ENCODE measurements at places on chromosomes 3 and 15.
A peak's percentile ranks its signal among the peaks of the same experiment; 100 is the strongest.

DNA sequence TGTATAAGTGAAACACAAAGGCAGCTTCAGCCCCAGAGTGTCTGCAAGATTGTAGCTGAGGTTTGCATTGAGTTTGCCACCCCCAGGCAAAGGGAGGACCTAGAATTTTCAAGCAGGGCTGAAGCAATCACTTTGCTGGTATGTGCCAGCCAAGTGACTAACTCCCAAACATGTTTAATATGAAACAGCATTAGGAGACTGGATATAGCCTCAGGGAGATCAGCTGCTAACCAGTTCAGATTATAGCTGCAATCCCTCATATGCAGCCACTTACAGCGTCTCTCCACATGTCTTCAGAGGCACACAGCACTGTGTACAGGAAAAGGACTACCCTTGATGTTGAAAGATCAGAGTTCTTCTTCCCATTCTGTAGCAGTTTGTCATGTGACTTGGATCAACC, 38.4 kb upstream of the PPP2R3A start:
- no peak for DNase-seq

DNA sequence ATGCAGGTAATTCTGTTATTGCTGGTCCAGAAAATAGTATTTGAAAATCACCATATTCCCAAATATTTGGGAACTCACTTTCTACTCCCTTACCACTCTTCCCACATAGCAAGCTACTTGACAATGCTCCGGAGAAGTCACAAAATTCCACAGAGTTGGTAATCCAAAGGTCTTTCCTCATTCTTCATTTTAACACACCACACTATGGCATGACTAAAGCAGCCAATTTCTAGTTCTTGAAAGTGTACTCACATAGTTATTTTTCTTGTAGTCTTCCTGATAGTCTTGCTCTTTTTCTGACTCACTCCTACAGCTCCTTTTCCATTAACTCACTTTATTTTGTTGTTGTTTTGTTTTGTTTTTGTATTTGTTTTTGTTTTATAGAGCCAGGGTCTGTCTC, 67.2 kb downstream of the MYO9A start:
- peak; percentile 18 for DNase-seq

DNA sequence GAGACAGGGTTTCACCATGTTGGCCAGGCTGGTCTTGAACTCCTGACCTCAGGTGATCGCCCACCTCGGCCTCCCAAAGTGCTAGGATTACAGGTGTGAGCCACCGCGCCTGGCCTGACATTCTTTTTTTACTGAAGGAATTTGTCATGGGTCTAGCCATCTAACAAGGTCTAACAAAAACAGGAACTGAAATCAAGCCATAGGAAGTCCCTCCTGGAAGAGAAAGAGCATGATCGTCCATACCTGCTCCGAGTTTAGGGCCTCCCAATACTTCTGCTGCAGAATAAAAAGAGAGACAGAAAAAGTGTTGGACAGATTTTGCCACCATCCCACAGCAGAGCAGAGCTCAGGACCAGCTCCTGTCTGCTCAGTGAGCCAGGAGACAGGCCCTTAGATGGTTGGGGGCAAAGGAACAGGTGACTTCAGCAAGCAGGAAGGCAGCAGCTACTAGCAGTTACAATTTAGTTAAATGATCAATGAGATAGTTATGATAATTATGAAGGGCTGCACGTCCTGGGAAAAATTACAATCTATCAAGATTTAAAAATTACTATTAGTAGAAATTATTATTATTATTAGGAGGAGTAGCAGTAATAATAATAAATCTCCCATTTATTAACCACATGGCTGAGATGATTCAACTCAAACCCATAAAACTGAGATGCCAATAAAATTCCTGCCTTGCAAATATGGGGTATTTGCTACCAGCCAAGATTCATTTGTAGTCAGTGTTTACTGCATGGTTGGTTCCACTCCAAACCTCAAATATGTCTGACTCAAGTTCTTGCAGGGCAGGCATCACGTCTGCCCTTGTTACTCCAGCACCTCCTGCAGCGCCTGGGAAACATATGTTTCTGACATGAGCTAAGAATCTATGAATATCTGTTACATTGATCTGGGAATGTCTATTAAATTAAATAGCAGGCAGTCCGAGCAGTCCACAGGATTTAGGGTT, 40.1 kb downstream of the TMEM44 start:
- DNase-seq, result peak; percentile 100

DNA sequence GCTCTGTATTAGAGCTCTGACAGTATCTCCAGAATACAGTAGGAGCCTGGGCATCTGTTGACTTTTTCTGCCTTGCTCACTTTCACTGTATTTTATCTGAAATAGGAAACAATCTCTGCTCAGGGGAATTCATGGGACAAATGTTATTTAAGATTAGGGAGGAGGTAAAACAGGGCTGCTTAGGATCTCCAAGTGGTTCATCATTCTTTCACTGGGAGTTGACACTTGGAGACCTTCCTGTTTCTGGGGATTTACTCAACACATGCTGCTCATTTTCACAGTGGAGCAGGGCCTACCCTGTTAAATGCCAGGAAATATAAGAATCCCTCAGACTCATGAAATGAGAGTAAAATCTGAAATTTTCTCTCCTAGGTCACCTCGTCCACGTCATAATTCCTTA, 185.5 kb downstream of the GAP43 start:
- no peak for DNase-seq

GRCh38 chr15:89998141-89998661, 2.9 kb upstream of the ZNF710 start:
- peak; percentile 51 for DNase-seq

DNA sequence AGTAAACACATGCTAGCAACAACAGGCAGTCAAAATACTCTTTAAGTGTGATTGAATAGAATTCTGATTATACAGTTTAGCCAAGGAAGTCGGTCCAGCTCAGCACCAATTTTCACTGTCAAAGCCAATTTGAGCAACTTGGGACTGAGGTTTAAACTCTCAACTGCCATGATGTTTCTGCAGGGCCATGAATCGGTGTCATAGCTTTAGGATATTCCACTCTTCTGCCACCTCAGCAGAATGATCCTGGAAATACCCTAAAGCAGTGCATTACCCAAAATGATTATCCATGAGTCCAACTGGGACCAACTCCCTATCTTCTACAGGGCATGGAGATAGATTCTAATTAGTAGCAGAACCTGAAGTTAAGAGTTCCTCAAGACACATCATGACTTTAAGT, 262.4 kb downstream of the RORA start:
- DNase-seq, result no peak

DNA sequence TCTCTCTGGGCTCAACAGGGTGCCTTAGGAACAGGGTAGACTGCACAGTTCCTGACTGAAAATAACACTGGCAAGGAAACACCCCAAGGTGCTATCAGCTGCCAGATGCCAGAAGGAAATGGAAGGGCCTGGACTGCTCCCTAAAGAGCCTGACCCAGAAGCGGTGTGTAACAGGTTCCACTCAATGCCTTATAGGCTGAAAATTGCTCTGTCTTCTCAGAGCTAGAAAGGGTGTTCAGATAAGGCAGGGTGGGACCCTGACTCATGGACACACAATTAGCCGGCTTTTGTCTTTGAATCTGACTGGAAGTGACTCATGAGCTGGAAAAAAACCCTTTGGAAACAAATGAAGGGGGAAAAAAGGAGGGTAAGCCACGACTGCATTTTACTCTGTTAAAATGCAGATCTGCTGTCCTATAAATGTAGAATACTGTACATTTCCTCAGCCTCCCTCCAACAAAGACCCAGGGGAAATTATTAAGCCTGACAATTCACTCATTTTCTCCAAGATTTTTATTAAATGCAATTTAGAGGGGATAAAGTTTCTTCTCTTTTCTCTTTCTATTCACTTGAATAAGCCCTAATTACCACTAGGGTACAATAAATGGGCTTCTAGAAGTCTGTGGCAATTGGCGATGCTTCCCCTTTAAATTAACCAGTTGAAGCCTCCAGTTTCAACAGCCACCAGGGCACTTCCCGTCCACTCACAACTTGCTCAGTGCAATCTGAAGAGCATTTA, 160.2 kb upstream of the TBL1XR1 start:
- peak; percentile 94 for DNase-seq

GRCh38 chr3:30657914-30658313, 51.5 kb downstream of the TGFBR2 start:
- peak; percentile 58 for DNase-seq

DNA sequence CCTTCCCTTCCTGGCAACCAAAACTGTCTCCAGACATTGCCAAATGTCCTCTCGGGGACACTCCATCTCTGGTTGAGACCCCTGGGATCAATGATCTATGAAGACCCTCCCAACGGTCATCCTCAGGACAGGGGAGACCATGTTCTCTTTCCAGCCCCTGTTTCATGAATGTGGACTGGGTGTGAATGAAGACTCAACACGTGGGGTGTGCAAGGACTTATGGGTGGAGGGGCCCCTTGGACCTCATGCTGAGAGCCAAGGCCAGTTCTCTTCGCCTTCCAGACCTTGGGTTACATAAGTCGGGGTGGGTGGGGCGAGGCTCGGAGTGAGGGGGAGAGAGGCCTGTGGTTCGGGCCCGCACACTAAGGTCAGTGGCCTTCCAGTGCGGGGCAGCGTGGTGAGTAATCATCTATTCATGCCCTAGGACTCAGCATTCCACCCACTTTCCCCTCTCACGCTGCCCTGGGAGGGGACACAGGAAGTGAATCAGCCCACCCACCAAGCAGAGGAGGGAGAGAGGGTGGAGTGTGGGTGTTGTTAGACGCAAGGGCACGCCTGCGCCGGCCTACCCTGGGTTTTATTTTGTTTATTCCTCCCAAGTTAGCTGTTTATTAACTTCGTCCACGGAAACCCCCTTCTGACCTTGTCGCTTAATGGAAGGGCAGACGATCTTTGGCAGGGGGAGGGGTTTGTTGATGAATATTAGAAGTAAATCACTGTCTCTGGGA, 6.7 kb downstream of the PAQR5 start:
- peak; percentile 88 for DNase-seq

GRCh38 chr3:195555110-195555509, 12.0 kb upstream of the PPP1R2 start:
- no peak for DNase-seq

GRCh38 chr3:168794427-168794826, 698.7 kb upstream of the GOLIM4 start:
- no peak for DNase-seq

- DNase-seq, result no peak
These were observed 444.5 kb downstream of the PLOD2 start for GRCh38 chr3:145716519-145716918.

DNA sequence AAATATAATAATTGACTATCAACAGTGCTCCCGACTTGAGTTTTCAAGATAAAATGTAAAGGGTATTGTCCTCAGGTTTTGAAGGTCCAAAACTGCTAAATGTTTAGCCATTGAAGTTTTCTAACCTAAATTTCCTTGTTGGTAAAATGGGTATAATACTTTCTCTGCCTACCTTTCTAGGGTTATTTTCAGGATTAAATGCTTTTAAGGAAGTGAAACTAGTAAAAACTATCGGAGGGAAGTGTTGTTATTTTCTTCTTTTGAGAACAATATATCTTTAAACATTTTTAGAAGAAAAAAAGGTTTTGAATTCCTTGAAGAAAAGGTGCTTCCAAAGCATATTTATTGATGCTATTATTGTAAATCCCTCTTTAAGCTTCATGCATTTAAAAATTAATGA, 67.3 kb downstream of the FILIP1L start:
- DNase-seq, result no peak

- no peak for DNase-seq
These were observed 17.1 kb upstream of the SKIC8 start for GRCh38 chr15:78316283-78317083.

- peak; percentile 47 for DNase-seq
These were observed 8.8 kb downstream of the STARD9 start for GRCh38 chr15:42584031-42584765.

- DNase-seq, result no peak
These were observed 30.8 kb downstream of the RAF1 start for GRCh38 chr3:12633108-12633507.

- DNase-seq, result no peak
These were observed 2.8 kb downstream of the CHAC1 start for GRCh38 chr15:40955930-40956540.

GRCh38 chr15:68806220-68807060, 14.3 kb downstream of the ANP32A start:
- no peak for DNase-seq

GRCh38 chr3:150933473-150933995, 28.3 kb upstream of the MINDY4B start:
- no peak for DNase-seq

All from astrocyte (in vitro differentiated cells and primary cell).